Occipital lobe (tissue), 3 donors: ENCODE measurements at places on chromosomes 5 and 9.

GRCh38 chr5:124477577-124477976 lies 268.9 kb downstream of the ZNF608 start:
- no peak for DNase-seq

DNA sequence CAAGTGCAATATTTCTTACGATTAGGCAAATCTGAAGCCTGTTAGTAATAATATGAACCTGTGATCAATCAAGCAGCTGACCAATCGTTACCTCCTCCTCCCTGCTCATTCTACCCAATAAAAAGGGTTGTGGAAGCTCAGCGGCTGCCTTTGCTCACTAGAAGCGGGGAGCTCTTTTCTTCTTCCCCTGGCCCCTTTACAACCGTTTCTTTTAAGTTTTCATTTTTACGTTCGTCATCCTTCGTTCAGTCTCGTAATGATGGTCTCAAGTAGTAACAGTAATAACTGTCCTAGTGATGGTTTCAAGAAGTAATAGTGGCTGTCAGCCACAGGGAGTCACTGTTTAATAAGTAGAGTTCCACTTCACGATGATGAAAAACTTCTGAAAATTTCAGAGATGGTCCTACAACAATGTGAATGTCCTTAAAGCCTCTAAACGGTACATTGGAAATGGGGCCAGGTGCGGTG lies 6.2 kb downstream of the UGT3A2 start:
- no peak for DNase-seq

- DNase-seq: no peak
Observed at GRCh38 chr9:110788871-110789270, 120.3 kb downstream of the MUSK start.

DNA sequence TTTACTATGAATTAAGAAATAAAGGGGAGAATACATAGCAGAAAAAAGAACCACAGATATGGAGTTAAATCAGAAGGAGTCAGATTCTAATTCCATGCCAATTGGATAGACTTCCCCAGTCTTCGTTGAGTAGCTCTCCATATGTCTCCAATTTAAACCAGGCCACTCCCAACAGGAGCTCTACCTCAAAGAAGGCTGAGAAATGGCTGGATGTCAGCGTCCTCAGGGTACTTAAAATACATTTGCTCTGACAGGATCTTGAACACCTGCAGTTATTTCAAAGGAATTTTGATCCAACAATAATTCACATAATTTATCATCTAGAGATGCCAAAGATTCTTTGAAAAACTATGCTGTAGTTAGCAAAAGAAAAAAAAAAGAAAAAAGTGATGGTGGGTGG lies 133.9 kb upstream of the FBN2 start:
- DNase-seq: no peak

DNA sequence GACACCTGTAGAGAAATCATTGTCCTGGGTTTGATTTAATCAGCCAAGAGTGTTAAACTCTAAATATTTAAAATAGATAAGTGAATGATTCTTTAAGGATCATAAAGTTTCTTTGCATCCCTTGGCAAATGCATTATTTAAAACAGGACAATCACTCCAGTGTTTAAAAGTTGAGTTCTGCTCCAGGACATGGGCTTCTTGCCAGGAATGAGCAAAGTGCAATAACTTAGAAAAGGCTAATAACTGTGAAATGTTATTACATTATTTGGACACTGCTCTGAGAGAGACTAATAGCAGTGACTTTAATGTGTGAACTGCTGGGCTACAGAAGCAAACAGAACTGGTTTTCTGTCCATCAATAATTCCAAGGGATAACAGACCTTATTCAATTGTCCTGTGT lies 283.3 kb downstream of the GABRB2 start:
- DNase-seq: no peak
